ENCODE measurements at places on chromosomes 2 and 18. TPM values are rescaled to one million over a fixed set of nuclear protein-coding genes. Genes with fewer than 3 reads are reported as not detected.
A peak's percentile ranks its signal among the peaks of the same experiment; 100 is the strongest.

The ERMN gene
- total RNA-seq: 11.6 TPM

DNA sequence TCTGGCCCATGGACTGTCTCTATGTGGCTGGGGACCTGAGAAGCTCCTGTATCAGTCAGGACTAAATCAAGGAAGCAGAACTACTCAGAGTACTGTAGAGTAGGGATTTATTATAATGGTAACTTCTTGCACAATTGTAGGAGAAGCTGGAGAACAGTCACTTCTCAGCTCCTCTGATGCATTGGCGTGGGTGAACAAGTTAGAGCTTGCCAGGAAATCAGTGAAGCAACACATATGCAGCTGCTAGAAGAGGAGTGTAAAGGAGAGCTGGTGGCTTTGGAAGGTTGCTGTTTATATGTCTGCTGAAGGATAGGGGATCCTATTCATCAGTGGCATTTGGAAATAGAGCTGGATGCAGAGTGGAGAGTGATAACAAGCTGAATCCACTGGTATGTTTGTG is 215.5 kb upstream of the CWC22 start:
- no peaks in the 10 kb centered on the region for H3K27me3 ChIP-seq
- H3K36me3 ChIP-seq: no peaks in the 10 kb centered on the region
- no peak for DNase-seq
- H3K4me1 ChIP-seq: no peaks in the 10 kb centered on the region
- H3K27ac ChIP-seq: no peak overlapping the region

DNA sequence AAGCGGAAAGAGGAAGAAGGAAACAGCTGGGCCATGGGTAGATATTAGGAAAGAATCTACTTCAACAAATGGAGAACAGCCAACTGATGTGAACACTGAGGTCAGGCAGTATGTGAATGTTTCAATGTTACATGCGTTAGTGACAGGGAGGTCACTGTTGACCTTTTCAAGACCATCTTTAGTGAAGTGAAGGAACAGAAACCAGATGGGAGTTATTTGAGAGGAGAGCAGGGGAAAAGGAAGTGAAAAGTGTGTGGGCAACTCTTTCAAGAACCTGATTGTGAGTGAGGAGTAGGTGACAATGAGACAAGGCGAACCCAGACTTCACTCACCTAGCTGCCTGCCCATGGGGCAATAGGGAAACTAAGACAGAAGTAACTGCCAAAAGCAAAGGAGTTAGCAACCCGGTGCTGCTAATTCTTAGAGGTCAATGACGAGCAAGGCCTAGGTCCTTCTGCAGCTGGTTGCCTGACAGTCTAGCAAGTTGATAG is 67.0 kb downstream of the SP3 start:
- no peak overlapping the region for H3K27ac ChIP-seq
- no peaks in the 10 kb centered on the region for H3K36me3 ChIP-seq
- DNase-seq: no peak
- H3K4me1 ChIP-seq: peaks cover 9% of the 10 kb centered on the region
- H3K4me3 ChIP-seq: no peak overlapping the region

GRCh38 chr18:3055816-3056215 is 42.9 kb upstream of the LPIN2 start:
- H3K36me3 ChIP-seq: peaks cover 4% of the 10 kb centered on the region
- no peak overlapping the region for H3K4me3 ChIP-seq
- H3K27me3 ChIP-seq: no peaks in the 10 kb centered on the region
- DNase-seq: no peak
- H3K27ac ChIP-seq: peak overlapping the region; percentile 100

DNA sequence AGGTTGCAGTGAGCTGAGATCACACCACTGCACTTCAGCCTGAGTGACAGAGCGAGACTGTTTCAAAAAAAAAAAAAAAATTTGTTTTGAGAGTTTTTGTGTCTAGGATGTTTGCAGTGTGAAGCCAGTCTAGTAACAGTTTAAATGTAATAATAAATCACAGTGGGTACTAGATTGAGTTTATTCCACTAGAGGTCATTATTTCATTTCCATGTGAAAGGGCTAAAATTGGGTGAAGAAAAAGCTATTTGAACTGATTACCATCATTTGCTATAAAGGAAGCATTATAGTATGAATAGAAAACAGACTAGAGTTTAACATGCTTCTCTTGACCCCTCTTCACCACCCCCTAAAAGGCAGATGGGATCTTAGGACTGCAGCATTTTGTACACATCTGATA is 20.3 kb downstream of the SNRPD1 start:
- H3K27ac ChIP-seq: no peak overlapping the region
- H3K36me3 ChIP-seq: no peaks in the 10 kb centered on the region
- H3K27me3 ChIP-seq: no peaks in the 10 kb centered on the region
- no peak overlapping the region for H3K4me3 ChIP-seq

The FAM228A gene
- total RNA-seq: 0.52 TPM

- H3K4me3 ChIP-seq: peak overlapping the region; percentile 78
- peak overlapping the region; percentile 97 for H3K27ac ChIP-seq
- H3K27me3 ChIP-seq: no peaks in the 10 kb centered on the region
- peaks cover 56% of the 10 kb centered on the region for H3K4me1 ChIP-seq
Observed at GRCh38 chr2:197216361-197216979, 94.1 kb downstream of the ANKRD44 start.

DNA sequence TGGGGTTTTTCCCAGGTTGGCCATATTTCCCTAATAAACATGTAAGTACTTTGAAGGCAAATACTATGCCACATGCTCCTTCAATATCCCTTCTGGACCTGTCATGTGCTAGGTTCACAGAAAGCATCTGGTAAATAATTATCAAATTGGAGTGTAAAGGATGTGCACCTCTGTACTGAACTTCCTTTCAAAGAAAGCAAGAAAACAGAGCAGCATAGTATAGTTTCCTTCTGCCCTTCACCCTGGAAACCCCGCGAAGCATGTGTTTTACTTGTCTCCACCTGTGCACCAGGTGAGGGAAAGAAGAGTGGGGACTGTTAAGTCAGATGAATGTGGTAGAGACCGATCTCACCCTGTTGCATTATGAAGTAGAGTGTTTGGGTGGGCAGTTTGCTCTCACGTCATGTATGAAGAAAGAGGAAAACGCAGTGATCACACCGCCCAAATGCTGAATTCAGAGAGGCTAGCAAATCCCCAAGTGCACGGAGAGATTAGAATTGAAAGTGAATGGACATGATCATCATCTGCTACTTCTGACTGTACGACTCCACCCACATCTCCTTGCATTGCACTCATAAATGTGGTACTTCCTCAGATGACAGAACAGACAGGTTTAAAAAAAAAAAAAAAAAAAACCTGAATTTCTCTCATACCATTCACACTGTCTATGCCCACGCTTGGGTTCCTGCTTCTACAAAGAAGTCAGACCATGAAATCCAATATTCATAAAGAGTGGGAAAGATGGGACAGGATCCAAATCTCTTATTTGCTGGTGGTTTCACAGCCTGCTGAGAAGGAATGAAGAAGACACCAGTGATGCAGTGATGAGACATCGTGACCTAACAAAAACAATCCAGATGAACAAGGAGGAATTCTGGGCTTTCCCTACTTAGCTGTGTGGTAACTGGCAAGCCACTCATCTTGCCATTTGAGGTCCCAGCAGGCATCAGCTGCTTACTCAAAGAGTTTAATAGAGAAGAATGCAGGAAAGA is 448.6 kb downstream of the BCL11A start:
- H3K4me1 ChIP-seq: no peaks in the 10 kb centered on the region
- H3K27ac ChIP-seq: no peak overlapping the region
- no peak for DNase-seq
- H3K27me3 ChIP-seq: no peaks in the 10 kb centered on the region

The MSGN1 gene
- total RNA-seq: not detected

- DNase-seq: no peak
- H3K27me3 ChIP-seq: no peaks in the 10 kb centered on the region
- no peak overlapping the region for H3K27ac ChIP-seq
- H3K4me3 ChIP-seq: no peak overlapping the region
- H3K36me3 ChIP-seq: no peaks in the 10 kb centered on the region
Observed at GRCh38 chr18:52615321-52615720, 275.3 kb downstream of the DCC start.
